Osteocyte (in vitro differentiated cells): ENCODE measurements at places on chromosomes 4 and X. TPM values are rescaled to one million over a fixed set of nuclear protein-coding genes. Genes with fewer than 3 reads are reported as not detected.
A peak's percentile ranks its signal among the peaks of the same experiment; 100 is the strongest.

- H3K4me3 ChIP-seq = no peak overlapping the region
- H3K27me3 ChIP-seq = peaks cover 2% of the 10 kb centered on the region
- no peak for DNase-seq
- H3K27ac ChIP-seq = no peak overlapping the region
- no peaks in the 10 kb centered on the region for H3K4me1 ChIP-seq
- no peaks in the 10 kb centered on the region for H3K36me3 ChIP-seq
Measured at GRCh38 chrX:54415534-54416350, 24.5 kb upstream of the TSR2 start.

The KLB gene
- not detected in 2 replicates for total RNA-seq

- H3K4me1 ChIP-seq = peaks cover 23% of the 10 kb centered on the region
- peaks cover 13% of the 10 kb centered on the region for H3K27me3 ChIP-seq
- H3K27ac ChIP-seq = peak overlapping the region; percentile 42
- H3K36me3 ChIP-seq = no peaks in the 10 kb centered on the region
- no peak overlapping the region for H3K4me3 ChIP-seq
Measured at GRCh38 chr4:140296335-140297220, 76.9 kb upstream of the SCOC start.

DNA sequence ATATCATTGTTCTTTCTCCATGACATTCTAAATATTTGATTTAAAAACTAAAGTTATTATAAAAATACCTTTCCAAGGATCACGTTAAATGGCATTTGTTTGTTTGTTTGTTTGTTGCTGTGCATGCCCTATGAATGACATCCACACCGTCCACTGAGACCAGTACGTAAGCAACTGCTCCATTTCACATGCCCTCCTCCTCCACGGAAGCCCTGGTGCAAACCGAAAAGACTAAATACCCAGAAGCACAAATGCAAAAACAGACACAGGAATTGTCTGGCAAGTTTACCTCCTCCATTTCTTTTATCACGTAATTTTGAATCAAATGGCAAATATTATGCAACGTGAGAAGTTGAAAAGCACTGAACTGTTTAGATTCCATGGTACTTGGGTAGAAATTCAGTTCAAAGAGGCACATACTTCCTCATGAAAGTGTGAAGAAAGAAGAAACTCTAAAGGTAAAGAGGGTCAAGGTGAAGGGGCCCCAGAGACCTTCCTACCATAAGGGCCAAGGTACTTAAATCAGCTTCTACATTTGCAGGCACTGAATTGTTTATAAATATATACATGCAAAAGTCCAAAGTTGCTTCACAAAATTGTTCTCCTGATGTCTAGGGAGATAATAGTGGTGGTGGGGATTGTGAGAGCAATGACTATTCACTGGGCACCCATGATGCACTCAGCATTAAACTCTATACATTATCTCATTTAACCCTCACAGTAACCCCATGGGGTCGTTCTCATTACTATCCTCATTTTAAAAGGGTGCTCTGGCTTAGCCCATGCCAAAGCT lies 23.4 kb downstream of the IRF2 start:
- no peak for DNase-seq
- H3K27ac ChIP-seq = peak overlapping the region; percentile 35
- H3K4me1 ChIP-seq = peaks cover 60% of the 10 kb centered on the region
- no peaks in the 10 kb centered on the region for H3K27me3 ChIP-seq

- H3K36me3 ChIP-seq = no peaks in the 10 kb centered on the region
- no peak overlapping the region for H3K4me3 ChIP-seq
- H3K27me3 ChIP-seq = no peaks in the 10 kb centered on the region
- no peaks in the 10 kb centered on the region for H3K4me1 ChIP-seq
- no peak overlapping the region for H3K27ac ChIP-seq
Measured at GRCh38 chrX:15221321-15221720, 48.6 kb downstream of the ASB9 start.

DNA sequence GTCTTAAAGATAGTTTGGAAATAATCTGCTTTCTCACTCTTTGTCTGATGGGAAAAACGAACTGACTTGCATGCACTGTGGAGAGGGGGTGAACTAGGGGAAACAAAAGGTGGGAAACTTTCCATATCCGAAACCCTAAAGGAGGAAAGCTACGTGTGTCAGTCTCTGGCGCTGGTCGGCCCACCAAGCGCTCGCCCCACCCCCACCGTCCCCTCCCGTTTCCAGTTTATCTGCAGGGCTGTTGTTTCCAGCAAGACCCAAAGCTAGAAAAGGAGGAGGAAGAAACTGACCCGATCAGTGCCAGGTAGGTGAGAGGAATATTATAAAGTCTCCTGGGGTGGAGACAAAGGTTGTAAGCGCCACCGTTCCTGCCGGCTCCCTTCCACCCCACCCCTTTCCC lies 552 bp downstream of the TCEAL9 start:
- H3K27ac ChIP-seq = peak overlapping the region; percentile 89
- H3K27me3 ChIP-seq = no peaks in the 10 kb centered on the region
- DNase-seq = no peak

DNA sequence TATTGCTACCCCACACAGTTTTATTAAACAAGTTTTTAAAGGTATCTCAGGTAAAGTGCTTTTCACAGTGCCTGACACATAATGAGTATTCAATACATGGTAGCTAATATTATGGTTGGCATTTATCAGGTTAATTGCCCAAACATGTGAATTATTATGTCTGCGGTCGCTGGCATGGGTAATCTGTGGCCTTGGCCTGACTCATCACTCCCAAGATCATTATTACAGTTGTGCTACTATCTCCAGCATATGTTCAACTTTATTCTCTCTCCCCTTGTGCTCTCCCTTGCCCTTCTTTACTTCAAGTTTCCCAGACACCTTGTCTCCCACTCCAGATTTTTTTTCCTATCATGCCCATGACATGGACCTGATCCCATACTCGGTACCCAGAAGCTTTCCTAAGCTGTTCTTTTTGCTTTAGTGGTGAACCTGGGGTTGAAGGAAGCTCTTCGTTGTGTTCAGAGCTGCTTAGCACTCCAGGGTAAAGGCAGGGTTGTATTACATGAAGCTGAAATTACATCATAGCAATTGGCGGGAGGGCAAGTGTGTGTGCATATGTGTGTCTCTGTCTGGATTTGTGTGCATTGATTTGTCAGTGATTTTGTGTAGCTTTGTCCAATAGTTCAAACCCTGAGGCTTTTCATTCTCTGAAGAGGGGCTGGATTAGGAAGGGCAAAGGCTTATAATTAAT lies 176.5 kb upstream of the NRK start:
- H3K4me1 ChIP-seq = peaks cover 13% of the 10 kb centered on the region
- no peak overlapping the region for H3K4me3 ChIP-seq
- DNase-seq = no peak

The GAGE1 gene
- total RNA-seq = not detected in 2 replicates

The GATB gene
- 18.0 and 20.9 TPM in 2 replicates for total RNA-seq

GRCh38 chr4:97892592-97893266 lies 250.5 kb downstream of the STPG2 start:
- H3K27me3 ChIP-seq = no peaks in the 10 kb centered on the region
- H3K4me3 ChIP-seq = no peak overlapping the region
- no peaks in the 10 kb centered on the region for H3K4me1 ChIP-seq
